Activated CD4-positive, alpha-beta T cell treated with anti-CD3 and anti-CD28 coated beads, Interleukin-2, amount 10 ng/mL, durations not matched to agents 7 days and 5 days (primary cell): ENCODE measurements at places on chromosomes 3 and 15. TPM values are rescaled to one million over a fixed set of nuclear protein-coding genes. Genes with fewer than 3 reads are reported as not detected.
A peak's percentile ranks its signal among the peaks of the same experiment; 100 is the strongest.

Gene PRR20G
- not detected for total RNA-seq

Gene CYP8B1
- not detected for total RNA-seq

Gene KCNH8
- total RNA-seq, result not detected

Gene FOXP1
- total RNA-seq, result 116 TPM

Gene ETV5
- 0.50 TPM for total RNA-seq

DNA sequence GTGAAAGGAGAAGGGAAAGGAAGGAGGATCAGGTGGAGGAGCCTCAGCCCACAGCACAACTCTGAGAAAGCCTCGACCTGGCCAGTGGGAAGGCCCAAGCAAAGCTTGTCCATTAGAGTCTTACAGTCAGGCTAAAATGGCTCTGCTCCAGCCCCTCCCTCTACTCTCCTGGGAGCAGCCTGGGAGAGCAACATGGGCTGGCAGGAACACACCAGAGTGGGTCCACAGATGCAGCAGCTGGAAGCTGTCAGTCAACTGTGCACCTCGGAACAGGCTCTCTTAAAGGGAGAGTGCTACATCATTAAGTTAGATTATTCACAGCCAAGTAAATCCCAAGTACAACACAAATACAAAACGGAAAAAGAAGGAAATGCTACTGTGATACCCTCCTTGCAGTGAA, 98.0 kb upstream of the LIMD1 start:
- no peak overlapping the region for H3K4me3 ChIP-seq
- H3K27ac ChIP-seq, result no peak overlapping the region
- H3K27me3 ChIP-seq, result no peaks in the 10 kb centered on the region
- H3K36me3 ChIP-seq, result peaks cover 19% of the 10 kb centered on the region
- no peak for DNase-seq
- peaks cover 21% of the 10 kb centered on the region for H3K4me1 ChIP-seq

DNA sequence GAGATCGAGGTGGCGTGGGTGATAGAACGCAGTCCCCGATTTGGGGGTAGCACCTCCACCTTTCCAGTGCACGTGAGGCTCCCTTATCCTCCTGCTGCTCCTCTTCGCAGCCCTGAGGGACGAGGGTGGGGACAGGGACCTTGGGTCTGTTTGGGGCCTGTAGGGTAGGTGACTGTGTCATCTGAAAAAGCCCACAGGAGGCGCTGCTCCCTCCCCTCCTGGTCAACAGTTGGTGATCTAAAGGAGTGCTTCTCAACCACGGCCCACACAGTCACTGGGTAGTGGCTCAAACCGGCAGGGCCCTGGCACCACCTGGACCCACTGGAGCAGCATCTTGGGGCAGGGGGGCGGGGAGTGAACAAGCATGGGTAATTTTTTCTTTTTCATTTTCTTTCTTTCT, 7.1 kb downstream of the LRRK1 start:
- H3K27me3 ChIP-seq, result peaks cover 23% of the 10 kb centered on the region
- no peak overlapping the region for H3K27ac ChIP-seq
- no peaks in the 10 kb centered on the region for H3K36me3 ChIP-seq
- H3K4me1 ChIP-seq, result peaks cover 11% of the 10 kb centered on the region
- no peak for DNase-seq
- no peak overlapping the region for H3K4me3 ChIP-seq

DNA sequence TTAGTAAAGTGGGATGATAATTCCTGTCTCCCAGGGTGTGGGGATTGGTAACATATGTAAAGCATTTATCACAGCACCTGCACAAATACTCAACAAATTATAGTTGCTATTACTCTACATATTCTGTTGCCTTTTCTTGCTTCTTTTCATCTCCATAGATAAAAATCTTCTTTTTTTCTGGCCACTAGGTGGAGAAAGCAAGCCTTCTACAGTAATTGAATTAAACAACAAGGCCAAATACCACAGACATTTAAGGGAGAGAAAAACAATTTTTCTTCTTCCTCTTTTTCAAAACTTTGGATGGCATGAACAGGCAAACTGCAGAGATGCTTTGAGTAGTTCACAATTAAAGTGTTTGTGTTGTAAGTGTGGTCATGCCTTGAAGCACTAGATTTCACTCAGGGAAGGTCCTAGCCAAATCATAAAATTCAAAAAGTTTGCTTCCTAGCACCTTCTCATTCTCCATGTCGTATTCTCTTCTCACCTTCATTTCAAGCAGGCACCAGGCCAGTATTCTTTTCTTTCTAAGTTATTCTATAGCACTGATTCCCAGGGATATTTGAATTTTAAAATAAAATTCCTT, 493.4 kb upstream of the TGFBR2 start:
- no peak overlapping the region for H3K4me3 ChIP-seq
- no peaks in the 10 kb centered on the region for H3K27me3 ChIP-seq
- H3K27ac ChIP-seq, result no peak overlapping the region
- DNase-seq, result peak; percentile 7
- H3K4me1 ChIP-seq, result peaks cover 6% of the 10 kb centered on the region

GRCh38 chr3:178359728-178360127, 176.5 kb upstream of the KCNMB2 start:
- H3K27ac ChIP-seq, result no peak overlapping the region
- H3K4me1 ChIP-seq, result no peaks in the 10 kb centered on the region
- DNase-seq, result no peak
- H3K36me3 ChIP-seq, result no peaks in the 10 kb centered on the region
- no peak overlapping the region for H3K4me3 ChIP-seq

- no peaks in the 10 kb centered on the region for H3K36me3 ChIP-seq
- no peak overlapping the region for H3K27ac ChIP-seq
- H3K4me3 ChIP-seq, result no peak overlapping the region
- DNase-seq, result no peak
- H3K4me1 ChIP-seq, result no peaks in the 10 kb centered on the region
These were observed 102.4 kb upstream of the TUSC7 start for GRCh38 chr3:116607205-116607604.

DNA sequence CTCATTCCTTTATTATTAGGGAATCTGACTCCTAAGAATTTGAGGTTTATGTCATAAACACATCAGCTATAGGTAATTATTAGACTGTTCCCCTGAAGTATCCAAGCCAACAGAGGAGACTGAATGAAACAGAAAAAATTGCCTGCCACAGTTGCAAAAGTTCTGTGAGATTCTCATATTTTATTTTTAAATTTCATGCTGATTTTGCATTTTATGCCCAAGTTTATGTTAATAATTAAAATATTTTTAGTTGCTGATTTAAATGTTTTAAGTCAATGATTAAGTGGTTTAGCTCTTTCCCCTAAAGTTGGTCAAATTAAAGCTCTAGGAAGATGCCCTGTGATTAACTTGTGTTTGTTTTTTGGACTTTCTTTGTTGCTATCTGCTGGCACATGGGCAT, 10.2 kb downstream of the SENP8 start:
- no peaks in the 10 kb centered on the region for H3K36me3 ChIP-seq
- no peaks in the 10 kb centered on the region for H3K27me3 ChIP-seq
- DNase-seq, result no peak
- no peak overlapping the region for H3K27ac ChIP-seq
- no peak overlapping the region for H3K4me3 ChIP-seq
